AG20443 (cell line): ENCODE measurements at places on chromosomes 6 and 20.

GRCh38 chr6:130602151-130602770 is 224.9 kb upstream of the SMLR1 start:
- DNase-seq = peak; percentile 90

DNA sequence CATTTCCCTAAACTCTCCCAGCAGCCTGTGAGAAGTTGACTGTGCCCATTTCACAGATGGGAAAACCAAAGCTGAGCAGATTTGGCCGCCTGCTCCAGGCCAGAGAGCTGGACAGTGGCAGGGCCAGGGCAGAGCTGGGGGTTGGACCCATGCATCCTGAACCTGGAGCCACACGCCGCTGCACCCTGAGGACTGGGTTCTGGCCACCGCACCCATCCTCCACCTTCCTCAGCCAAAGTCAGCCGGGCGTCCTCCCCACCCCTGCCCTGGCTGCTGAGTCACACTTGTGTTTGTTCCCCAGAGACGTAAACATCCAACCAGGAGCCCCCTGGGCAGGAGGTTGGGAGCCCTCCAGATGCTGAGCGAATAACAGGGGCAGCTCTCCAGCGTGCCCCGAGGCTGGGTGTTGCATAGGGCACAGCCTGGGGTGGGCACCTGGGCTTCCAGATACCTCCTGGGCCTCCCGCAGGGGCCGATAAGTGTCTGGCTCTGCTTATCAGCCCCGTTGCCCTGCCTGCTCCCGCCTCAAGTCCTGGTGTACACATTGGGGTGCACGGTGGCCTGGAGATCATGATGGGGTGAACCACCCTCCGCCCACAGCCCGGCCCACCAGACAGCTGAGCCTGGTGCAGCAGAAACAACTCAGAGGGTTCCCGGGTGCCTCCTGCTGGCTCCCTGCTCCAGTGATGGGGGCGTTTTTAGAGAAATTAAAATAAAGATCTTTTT is 23.8 kb downstream of the RBM38 start:
- peak; percentile 40 for DNase-seq

DNA sequence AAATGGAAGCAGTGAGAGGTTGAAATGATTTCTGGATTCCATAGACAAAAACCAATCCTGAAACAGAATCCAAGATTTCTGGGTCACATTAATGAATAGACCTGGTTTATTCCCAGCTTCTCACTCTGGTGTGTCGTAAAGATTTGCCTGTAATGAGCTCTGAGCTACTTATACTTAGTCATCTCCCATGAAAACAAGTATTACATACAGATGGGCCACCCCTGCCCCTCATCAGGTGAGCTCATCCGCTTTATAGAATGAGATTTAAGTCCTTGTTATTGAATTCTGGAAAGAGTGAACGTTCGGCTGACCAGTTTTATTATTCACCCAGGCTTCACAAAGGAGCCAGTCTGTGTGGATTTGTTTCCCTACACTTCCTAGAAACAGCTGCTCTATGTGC is 47.1 kb upstream of the TMEM181 start:
- DNase-seq = no peak

DNA sequence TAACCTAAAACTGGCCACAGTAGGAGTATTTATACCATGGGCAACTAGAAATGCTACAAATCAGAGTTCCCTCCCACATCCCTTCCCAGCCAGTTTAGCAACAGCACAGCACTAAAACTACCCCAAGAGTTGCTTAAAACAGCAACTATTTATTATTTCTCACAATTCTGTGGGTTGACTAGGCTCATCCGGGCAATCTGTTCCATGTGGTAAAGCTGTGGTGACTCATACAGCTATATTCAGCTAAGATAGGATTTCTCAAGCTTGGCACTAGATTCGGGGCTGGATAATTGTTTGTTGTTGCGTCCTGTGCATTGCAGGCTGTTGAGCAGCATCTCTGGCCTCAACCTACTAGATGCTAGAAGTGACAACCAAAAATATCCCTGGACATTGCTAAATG is 8.6 kb upstream of the HECA start:
- peak; percentile 82 for DNase-seq

DNA sequence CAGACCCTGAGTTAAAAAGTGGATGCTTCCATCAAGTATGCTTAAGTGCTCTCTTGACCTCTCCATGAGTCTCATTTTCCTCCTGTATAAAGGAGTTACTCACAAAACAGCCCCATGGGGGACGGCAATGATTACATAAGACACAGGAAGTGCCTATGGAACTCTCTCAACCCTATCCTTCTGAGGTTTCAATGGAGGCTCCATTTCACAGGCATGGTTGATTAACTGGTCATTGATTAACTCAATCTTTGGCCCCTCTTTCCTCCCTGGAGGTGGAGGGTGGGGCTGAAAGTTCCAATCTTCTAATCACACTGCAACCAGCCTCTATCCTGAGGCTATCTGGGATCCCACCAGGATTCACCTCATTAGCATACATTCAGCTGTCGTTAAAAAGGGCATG is 29.3 kb downstream of the CST8 start:
- no peak for DNase-seq

DNA sequence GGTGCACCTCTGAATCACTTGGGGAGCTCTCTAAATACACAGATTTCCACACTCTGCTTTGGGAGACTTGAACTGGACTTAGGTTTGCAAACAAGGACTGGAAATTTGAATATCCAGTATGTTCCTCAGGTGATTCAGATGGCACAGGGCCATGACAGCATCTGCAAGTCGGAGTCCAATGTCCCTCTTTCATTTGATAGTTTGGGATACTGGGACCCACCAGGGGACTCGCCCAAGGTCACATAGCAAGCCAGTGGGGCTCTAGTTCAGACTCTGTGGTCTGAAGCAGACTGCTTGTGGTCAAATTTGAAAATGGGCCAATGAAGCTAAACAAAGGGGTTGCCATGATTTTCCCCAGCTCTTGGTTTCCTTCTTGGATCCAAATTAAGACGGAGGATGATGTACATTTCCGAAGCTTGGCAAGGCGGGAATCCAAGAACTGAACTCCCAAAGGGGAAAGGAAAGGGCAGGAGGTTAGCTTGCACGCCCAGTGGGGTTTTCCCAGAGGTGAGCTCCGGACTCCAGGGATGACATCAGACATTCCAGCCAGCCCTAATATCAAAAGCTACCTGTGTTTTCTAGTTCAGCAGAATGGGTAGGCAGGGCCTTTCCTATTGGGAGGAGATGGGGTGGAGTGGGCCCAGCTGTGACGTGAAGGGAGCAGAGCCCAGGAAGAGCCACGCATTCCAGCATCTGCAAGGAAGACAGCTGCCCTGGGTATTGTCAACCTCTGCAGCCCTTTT is 3.4 kb upstream of the SYS1 start:
- DNase-seq = no peak

DNA sequence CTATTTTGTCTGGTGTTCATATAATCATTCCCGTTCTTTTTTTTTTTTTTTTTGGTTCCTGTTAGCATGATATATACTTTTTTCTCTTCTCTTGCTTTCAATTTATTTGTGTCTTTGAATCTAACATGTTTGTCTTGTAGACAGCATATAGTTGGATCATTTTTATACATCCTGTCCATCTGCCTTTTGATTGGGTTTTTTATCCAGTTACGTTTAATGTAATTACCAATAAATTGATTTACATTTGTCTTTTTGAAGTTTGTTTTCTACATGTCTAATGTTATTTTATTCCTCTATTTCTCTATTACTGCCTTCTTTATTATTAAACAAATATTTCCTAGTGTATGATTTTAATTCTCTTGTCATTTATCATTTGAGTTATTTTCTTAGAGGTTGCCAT is 84.4 kb downstream of the B3GAT2 start:
- DNase-seq = no peak

DNA sequence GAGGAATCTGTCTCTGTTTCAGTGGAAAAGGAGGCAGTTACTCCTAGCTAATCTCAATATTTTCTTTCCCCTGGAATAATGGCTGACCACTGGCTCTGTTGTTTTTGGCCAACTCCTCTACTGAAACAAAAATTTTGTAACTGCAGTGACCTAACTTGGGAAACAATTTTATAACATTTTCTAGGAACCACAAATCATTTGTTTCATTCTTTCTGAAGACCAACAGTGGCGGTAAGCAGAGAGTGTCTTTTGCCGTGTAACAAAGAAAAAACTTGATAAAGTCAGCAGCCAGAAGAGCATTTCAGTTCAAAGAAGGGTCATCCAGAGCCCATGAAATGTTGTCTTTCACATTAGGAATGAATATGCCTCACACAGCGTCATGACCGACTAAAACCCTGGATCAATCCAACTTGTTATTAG is 11.8 kb upstream of the BFSP1 start:
- peak; percentile 73 for DNase-seq
